Activated CD8-positive, alpha-beta memory T cell treated with anti-CD3 and anti-CD28 coated beads for 48 hours (primary cell): ENCODE measurements at places on chromosomes 1 and 21.

GRCh38 chr1:198449261-198449660 is 91.2 kb downstream of the ATP6V1G3 start:
- no peak for DNase-seq

DNA sequence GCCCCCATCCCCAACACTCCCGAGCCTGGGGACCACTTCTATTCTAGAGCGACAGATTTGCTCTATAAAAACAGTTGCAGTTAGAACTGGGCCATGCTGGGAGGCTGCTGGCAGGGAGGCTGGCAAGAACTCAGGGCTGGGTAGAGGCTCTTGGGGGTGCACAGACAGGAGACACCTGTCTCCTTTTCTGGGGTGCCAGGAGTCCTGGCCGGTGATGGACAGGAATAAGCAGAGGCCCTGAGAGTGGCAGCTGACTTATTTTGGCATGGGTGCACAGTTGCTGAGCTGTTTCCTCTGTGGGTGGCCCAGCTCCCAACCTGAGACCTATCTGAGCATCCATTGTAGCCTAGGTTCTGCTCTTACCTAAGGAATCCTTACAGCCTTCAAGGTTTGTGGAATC is 39.2 kb upstream of the TMPRSS2 start:
- no peak for DNase-seq

DNA sequence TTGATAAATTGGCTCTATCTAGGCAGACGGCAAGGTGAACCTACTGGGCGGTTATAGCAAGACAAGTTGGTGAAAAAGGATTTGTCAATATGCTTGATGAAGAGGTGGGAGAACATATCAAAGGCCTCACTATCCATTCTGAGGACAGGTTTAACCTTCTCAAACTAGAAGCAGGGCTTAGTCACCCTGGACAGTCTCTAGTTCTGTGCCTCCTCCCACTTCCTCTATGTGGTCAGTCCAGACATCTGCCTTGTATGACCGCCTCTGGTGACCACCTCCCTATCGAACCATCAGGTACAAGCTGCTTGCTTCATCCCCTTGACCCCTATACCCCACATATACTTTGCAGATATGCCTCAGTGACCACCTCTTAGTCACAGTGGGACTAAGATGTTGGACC is 2.3 kb upstream of the SCYL3 start:
- DNase-seq: no peak

DNA sequence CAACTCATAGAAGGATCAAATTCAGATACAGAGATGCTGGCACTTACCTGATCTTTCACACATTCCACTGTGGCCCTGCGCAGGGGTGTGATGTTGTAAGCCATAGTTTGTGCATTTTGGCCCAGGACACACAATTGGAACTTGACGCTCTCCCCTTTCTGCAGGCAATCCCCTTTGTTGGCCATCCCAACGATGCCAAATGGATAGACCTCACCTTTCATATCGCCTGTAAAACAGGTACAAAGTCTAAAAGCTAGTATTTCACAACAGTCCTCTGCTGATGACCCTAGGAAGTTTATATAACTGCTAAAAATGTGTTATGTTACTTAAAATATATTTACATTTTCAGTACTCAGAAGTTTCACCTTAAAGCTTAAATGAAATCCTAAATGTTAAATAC is 3.9 kb upstream of the NRAS start:
- DNase-seq: no peak
